AG10803 (cell line): ENCODE measurements at places on chromosomes 6 and 20.

DNA sequence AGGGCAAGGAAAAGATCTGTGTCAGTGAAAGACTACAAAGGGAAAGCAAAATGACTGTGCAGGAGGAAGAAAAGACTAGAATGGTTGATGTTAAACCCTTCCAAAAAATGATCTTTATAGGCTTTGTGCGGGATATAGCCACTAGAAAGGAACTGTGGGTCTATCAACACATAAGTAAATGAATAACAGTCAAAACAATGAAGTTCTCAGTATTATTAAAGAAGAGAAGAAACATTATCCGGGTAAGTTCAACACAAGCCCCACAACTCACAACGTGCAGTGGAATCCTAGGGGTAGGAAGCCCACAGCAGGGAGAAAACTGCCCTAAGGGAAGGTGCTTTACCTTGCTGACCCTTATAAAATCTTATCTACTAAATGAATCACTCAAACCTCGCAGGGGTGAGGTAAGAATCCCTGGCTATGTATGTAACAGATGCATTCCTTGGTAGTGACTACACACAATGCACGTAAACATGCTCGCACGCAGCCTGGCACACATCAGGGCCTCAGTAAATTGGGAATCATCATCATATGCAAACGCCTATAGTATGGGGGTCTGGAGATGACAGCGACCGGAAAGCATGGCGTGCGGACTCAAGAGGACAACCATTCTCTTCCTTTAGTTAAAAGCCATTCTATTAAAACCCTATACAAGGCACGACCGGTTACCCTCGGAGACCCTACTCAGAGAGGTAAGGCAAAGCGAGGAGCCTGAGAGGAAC lies 11.3 kb downstream of the TFAP2A start:
- DNase-seq = peak; percentile 69

DNA sequence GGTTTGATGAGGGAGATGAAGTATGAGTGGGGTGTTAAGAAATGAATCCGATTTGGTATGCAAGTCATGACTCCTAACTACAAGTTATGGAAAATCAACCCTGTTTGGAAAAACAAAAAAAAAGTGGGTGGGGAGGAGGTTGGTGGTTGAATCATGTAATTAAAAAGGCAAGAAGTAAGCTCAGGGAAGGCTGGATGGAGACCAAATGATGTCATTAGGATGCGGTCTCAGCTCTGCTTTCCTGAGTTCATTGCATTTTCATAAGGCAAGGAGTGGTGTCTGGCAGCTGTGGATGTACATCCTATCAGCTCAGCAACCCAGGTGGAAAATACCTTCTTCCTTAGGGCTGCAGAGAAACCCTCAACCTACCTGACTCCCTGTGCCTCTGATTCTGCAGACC lies 60.4 kb upstream of the AKAP12 start:
- peak; percentile 73 for DNase-seq

DNA sequence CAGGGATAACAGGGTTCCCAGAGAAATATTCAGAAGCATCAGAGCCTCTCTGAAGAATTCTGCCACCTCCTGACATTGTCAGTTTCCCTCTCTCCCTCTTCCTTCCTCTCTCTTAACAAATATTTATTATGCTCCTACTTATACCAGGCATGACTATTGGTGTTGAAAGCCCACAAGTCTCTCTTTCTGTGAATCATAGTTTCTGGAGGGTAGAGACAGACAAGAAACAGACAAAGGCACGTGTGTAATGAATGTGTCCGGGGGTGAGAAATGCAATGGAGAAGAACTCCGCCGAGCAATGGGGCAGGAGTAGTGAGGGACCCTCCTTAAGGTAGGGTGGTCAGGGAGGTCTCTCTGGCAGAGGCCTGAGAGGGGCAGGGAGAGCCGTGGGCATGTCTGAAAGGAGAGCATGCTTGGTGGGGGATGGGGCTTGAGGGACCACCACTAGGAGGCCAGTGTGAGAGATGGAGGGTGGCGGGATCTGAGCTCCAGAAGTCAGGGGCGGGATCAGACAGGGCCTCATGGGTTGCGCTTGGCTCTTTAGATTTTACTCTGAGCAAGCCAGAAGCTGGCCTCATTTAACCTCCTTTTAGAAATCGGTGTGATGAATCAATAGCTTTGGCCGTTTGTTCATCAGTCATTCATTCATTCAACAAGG lies 57.3 kb downstream of the EYA2 start:
- peak; percentile 47 for DNase-seq

GRCh38 chr6:50602292-50602691 lies 111.0 kb upstream of the TFAP2D start:
- DNase-seq = peak; percentile 20

- DNase-seq = no peak
These were observed 1.9 kb downstream of the STMND1 start for GRCh38 chr6:17103715-17104114.

DNA sequence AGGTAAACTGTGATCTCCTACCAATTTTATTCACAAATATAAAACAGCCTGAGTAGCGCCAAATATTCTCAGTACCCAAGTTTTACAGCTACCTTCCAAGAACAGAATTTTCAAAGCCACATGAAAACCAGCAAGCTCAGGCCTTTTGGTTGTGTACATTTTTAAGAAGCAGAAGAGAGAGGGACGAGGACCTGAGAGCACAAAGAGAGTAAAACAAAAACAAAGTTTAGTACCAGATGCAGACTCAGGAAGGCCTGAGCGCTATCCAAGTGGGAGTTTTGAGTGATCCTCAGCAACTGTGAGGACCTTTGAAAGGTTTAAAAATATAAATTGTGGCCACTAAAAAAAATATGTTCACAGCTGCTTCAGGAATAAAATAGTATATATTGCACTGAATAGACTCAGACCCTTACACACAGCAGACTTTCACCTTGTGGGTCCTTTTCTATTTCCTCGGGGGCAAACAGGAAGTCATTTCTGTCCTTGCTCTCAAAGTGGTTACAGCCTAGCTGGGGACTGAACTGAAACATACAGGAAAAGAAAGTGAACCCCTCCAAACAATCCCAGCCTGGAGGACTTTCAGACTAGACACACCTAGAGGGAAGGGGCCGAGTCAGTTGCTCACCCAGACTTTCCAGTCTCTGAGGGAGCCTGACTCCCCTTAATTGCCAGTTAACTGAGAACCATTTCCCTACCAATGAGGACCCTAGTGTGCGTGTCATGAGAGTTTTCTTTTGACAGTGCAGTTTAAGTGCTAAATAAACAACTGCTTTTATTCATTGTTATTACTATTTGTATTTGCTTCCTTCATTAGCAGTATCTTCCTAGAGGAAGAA lies 48.5 kb upstream of the NT5E start:
- DNase-seq = no peak

- DNase-seq = peak; percentile 24
These were observed 46.9 kb downstream of the PDYN start for GRCh38 chr20:1946762-1947534.

DNA sequence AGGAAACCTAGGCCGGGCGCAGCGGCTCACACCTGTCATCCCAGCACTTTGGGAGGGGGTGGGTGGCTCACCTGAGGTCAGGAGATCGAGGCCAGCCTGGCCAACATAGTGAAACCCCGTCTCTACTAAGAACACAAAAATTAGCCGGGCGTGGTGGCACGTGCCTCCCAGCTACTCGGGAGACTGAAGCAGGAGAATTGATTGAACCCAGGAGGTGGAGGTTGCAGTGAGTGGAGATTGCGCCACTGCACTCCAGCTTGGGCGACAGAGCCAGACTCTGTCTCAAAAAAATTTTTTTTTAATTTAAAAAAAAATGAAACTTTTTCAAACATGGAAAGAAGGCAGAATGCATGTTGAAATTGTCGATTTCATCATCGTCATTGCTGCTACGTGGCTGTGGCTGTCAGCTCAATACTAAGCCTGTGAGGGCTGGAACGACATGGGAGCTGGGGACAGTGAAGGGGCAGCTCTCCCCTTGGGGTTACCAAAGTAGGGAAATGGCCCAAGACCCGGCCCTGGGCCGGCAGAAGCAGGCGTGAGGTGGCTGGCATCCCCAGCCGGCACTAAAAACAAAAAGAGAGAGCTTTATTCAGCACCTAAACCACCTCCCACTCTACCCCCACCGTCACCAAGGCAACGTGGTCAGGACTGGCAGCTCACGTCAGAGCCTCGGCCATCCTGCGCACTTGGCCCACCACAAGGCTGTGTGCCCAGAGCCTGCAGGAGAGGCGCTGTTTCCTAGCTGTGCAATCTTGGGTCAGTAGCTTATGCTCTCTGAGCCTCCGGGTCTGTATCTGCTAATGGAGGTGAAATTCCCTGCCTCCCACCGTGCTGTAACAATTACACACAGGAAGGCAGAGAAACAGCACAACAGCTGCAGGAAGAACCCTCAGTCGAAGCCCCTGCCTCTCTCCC lies 30.8 kb downstream of the AGPAT4 start:
- peak; percentile 93 for DNase-seq
